SJSA1 (cell line): ENCODE measurements at places on chromosomes 2 and 18. TPM values are rescaled to one million over a fixed set of nuclear protein-coding genes. Genes with fewer than 3 reads are reported as not detected.

SULT1C4 gene
- 0.25 and 1.7 TPM in 2 replicates for total RNA-seq

LYG1 gene
- total RNA-seq = 0.37 TPM in 1 of 2 replicates, not detected in the other

POTEI gene
- total RNA-seq = not detected in 2 replicates

IHH gene
- 0.05 TPM in 1 of 2 replicates, not detected in the other for total RNA-seq

POTEJ gene
- total RNA-seq = not detected in 2 replicates

IL18RAP gene
- total RNA-seq = not detected in 2 replicates

SULT6B1 gene
- 0.63 TPM in 1 of 2 replicates, not detected in the other for total RNA-seq

ST6GAL2 gene
- total RNA-seq = not detected in 2 replicates

DSG1 gene
- total RNA-seq = not detected in 2 replicates

CDH20 gene
- total RNA-seq = not detected in 2 replicates

KRTCAP3 gene
- total RNA-seq = not detected in 2 replicates

L3MBTL4 gene
- 6.8 and 10.6 TPM in 2 replicates for total RNA-seq
